ENCODE measurements at places on chromosomes 12 and 14. TPM values are rescaled to one million over a fixed set of nuclear protein-coding genes. Genes with fewer than 3 reads are reported as not detected.

GRCh38 chr12:130356222-130356621 lies 18.5 kb downstream of the PIWIL1 start:
- no peaks in the 10 kb centered on the region for H3K4me1 ChIP-seq
- no peak overlapping the region for H3K4me3 ChIP-seq
- H3K27me3 ChIP-seq = no peaks in the 10 kb centered on the region
- H3K36me3 ChIP-seq = no peaks in the 10 kb centered on the region

DNA sequence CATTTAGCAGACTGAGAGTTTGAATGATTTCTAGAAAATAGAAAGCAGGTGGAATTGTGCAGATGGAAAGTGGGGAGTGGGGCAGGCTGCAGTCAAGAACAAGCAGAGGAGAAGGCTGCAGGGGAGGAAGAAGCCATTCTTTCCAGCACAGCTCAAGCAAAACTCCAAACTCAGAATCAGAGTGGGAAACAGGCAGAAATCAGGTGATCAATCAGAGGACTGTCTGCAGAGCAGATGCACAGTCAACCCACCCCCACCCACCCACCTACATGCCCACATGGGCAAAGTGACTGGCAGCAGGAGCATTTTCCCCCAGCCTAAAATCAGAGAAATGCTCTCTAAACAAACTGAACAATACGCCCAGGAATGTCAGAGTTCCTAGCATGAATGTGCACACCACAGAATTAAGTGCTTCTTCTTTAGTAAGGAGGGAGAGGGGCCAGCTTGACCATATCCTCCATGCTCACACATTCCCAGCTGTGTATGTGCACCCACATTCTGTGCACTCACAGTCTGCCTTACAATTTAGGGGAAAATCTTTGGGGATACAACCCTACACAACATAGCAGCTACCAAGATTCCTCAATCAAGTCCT lies 194.1 kb upstream of the PLEKHA5 start:
- no peaks in the 10 kb centered on the region for H3K4me1 ChIP-seq
- H3K27me3 ChIP-seq = no peaks in the 10 kb centered on the region
- no peaks in the 10 kb centered on the region for H3K36me3 ChIP-seq
- DNase-seq = no peak
- H3K27ac ChIP-seq = no peak overlapping the region

- no peak overlapping the region for H3K27ac ChIP-seq
- no peaks in the 10 kb centered on the region for H3K27me3 ChIP-seq
- H3K4me1 ChIP-seq = no peaks in the 10 kb centered on the region
These were observed 51.4 kb upstream of the TMX1 start for GRCh38 chr14:51188566-51189185.

DNA sequence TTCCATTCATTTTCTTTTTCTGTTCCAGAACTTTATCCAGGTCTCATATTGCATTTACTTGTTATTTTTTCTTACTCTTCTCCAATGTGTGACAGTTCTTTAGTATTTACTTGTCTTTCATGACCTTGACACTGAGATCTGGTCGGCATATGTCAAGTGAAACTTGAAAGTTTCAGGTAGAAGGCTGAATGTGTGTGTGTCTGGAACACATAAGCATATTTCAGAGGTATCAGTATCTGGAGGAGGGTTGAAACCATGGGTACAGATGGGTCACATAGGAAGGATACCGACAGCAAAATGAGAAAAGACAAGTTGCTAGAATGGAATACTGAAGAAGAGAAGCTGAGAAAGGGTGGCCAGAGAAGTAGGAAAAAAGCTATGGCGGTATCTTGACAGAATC lies 22.5 kb upstream of the PTGDR start:
- no peaks in the 10 kb centered on the region for H3K4me1 ChIP-seq
- no peak overlapping the region for H3K27ac ChIP-seq

- H3K4me3 ChIP-seq = no peak overlapping the region
- H3K27ac ChIP-seq = no peak overlapping the region
- H3K36me3 ChIP-seq = no peaks in the 10 kb centered on the region
These were observed 353.0 kb downstream of the RAD51B start for GRCh38 chr14:68172627-68173026.

GRCh38 chr12:30450872-30451271 lies 244.8 kb downstream of the IPO8 start:
- H3K36me3 ChIP-seq = no peaks in the 10 kb centered on the region
- H3K4me1 ChIP-seq = no peaks in the 10 kb centered on the region
- no peak overlapping the region for H3K27ac ChIP-seq
- H3K27me3 ChIP-seq = no peaks in the 10 kb centered on the region
- H3K4me3 ChIP-seq = no peak overlapping the region

DNA sequence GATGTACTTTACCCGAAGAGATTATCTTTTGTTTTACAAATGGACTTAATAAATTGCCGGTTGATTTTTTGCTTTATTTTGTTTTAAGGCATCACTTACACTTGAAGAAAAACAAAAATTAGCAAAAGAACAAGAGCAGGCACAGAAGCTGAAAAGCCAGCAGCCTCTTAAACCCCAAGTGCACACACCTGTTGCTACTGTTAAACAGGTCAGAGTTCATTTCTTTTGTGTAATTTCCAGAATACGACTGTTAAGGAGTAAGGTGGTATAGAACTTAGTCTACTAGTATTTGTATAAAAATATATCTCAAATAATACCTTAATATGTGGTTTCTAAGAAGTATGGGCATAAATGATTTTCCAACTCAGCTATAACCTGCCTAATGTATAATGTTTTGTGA lies 19.6 kb upstream of the SLC17A8 start:
- no peaks in the 10 kb centered on the region for H3K27me3 ChIP-seq
- no peaks in the 10 kb centered on the region for H3K4me1 ChIP-seq
- H3K27ac ChIP-seq = no peak overlapping the region
- no peak for DNase-seq

DNA sequence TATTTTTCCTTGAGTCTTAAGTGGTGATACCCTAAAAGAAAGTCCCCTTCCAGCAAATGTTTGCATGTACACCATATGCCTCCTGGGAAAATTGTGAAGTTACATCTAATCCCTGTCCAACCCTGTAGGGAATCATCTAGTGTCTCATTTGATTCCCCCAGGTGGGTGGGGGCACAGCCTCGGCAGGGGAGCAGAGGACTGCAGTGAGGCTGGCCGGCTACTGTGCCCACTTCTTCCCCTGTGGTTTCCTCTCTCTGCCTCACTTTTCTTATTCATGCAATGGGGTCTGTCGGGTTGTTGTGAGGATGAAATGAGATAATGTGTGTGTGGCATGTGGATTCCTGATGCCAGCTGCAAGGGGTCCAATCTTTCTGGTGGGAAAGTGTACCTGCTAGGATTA lies 6.0 kb downstream of the PAPLN start:
- no peak overlapping the region for H3K4me3 ChIP-seq
- no peak overlapping the region for H3K27ac ChIP-seq
- H3K36me3 ChIP-seq = no peaks in the 10 kb centered on the region
- H3K4me1 ChIP-seq = peaks cover 20% of the 10 kb centered on the region
- peaks cover 5% of the 10 kb centered on the region for H3K27me3 ChIP-seq
- DNase-seq = no peak

- no peaks in the 10 kb centered on the region for H3K36me3 ChIP-seq
- DNase-seq = no peak
- H3K4me3 ChIP-seq = no peak overlapping the region
- no peaks in the 10 kb centered on the region for H3K4me1 ChIP-seq
- no peaks in the 10 kb centered on the region for H3K27me3 ChIP-seq
- H3K27ac ChIP-seq = no peak overlapping the region
These were observed 524.5 kb downstream of the GALC start for GRCh38 chr14:87468531-87468930.

- no peaks in the 10 kb centered on the region for H3K27me3 ChIP-seq
- H3K36me3 ChIP-seq = no peaks in the 10 kb centered on the region
- no peak overlapping the region for H3K4me3 ChIP-seq
These were observed 29.5 kb upstream of the FBXO34 start for GRCh38 chr14:55241673-55242072.

DNA sequence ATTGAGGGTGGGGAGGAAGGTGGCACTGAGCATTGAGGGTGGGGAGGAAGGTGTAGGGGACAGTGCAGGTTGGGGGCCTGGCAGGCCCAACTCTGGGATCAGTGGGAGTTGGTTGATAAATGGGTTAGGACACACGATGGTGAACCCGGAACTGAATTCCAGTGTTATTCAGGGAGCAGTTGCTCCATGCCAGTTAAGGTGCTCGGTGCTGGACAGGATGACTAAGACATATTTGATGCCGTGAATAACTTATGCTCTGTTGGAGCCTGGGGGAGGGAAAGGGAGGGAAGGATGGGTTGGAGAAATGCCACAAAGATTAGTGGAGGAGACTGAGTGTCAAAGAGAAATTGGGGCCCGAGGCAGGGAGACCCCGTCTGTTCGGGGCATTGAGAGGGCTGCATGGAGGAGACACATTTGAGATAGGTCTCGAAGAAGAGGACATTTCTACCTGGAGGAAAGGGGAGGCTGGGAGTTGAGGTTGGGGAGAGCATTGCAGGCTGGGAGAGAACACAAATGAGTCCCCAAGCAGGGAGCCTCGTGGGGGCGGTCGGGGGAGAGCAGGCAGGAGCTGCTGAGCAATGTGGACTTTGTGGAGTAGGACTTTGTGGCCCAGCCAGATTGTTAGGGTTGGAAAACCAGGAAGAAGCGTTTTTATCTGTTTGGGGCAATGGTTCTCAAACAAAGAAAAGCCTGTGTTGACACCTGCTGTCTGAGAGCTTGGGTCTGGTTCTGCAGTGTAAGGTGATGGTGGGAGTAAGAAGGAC lies 65.3 kb downstream of the IQSEC3 start:
- no peaks in the 10 kb centered on the region for H3K27me3 ChIP-seq
- H3K36me3 ChIP-seq = no peaks in the 10 kb centered on the region
- DNase-seq = no peak
- no peak overlapping the region for H3K27ac ChIP-seq
- H3K4me3 ChIP-seq = no peak overlapping the region

DNA sequence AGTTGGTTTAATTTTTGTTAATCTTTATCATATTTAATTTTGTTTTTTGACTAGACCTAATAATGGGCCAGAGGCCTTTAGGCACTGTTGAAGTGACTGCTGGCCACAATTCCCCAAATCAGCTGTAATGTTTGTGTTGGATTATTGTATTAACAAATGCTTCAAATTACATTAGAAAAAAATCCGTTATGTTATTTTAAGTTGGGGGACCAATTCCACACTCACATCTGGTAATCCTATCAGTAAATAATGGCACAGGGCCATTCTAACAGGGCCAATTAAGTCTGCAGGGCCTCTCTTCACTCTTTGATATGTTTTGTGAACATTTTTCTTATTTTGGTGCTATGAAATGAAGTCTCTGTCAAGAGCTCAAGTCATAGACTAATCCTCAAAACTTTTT lies 39.6 kb downstream of the CHST11 start:
- no peaks in the 10 kb centered on the region for H3K27me3 ChIP-seq
- H3K4me3 ChIP-seq = no peak overlapping the region
- no peak overlapping the region for H3K27ac ChIP-seq
- no peak for DNase-seq
- H3K4me1 ChIP-seq = peaks cover 17% of the 10 kb centered on the region
- no peaks in the 10 kb centered on the region for H3K36me3 ChIP-seq

GRCh38 chr12:109687250-109687649 lies 26.4 kb upstream of the FAM222A start:
- H3K4me1 ChIP-seq = no peaks in the 10 kb centered on the region
- no peak overlapping the region for H3K27ac ChIP-seq
- no peaks in the 10 kb centered on the region for H3K27me3 ChIP-seq
- DNase-seq = no peak

GRCh38 chr12:69120354-69120753 lies 119.0 kb upstream of the CPSF6 start:
- H3K27me3 ChIP-seq = no peaks in the 10 kb centered on the region
- H3K36me3 ChIP-seq = no peaks in the 10 kb centered on the region
- no peaks in the 10 kb centered on the region for H3K4me1 ChIP-seq

- no peaks in the 10 kb centered on the region for H3K27me3 ChIP-seq
- DNase-seq = no peak
- H3K36me3 ChIP-seq = no peaks in the 10 kb centered on the region
- no peak overlapping the region for H3K27ac ChIP-seq
- no peaks in the 10 kb centered on the region for H3K4me1 ChIP-seq
These were observed 85.4 kb downstream of the PTCSC3 start for GRCh38 chr14:36091096-36091495.

GRCh38 chr14:91834571-91834970 lies 32.8 kb downstream of the TC2N start:
- H3K27ac ChIP-seq = peak overlapping the region; percentile 91
- no peaks in the 10 kb centered on the region for H3K4me1 ChIP-seq
- H3K27me3 ChIP-seq = no peaks in the 10 kb centered on the region
- DNase-seq = no peak

DNA sequence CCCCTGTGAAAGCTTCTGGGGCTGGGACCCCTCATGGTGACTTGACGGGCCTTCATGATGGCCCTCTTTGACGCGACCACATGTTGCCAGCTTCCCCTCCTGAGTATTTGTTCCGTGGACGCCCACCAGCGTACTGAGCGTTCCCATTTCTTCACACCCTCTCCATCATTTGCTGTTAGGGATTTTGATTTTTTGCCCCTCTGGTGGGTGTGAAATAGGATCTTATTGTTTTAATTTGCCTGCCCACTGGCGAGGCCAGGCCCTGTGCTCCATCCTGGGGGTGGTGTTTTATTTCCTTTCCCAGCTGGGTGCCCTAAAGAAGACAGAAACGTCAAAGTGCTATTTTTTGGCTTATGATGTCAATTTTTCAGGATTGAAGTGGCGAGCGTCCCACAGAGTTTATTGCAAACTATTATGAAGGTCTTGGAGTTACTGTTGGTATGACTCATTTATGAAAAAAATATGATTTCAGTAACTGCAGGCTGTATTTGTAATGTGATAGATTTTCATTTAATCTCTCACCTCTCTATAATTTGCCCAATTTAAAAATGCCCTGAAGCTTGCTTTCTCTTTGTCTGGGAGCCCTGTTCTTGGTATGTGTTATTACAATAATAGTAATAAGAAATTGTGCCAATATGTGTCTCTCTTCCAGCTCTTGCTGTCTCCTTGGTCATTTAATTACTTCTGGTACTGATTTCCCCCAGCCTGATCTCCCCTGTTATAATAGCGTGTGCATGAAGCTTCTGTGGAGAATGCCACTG lies 99.6 kb downstream of the SLC25A47 start:
- H3K36me3 ChIP-seq = no peaks in the 10 kb centered on the region
- DNase-seq = no peak
- H3K27me3 ChIP-seq = no peaks in the 10 kb centered on the region
- no peak overlapping the region for H3K4me3 ChIP-seq

GRCh38 chr12:12221560-12221959 lies 45.3 kb downstream of the LRP6 start:
- no peak overlapping the region for H3K4me3 ChIP-seq
- no peaks in the 10 kb centered on the region for H3K27me3 ChIP-seq
- H3K4me1 ChIP-seq = no peaks in the 10 kb centered on the region

GRCh38 chr12:53292426-53292825 lies 2.9 kb upstream of the PFDN5 start:
- no peaks in the 10 kb centered on the region for H3K36me3 ChIP-seq
- no peak overlapping the region for H3K27ac ChIP-seq
- peaks cover 6% of the 10 kb centered on the region for H3K4me1 ChIP-seq
- H3K27me3 ChIP-seq = no peaks in the 10 kb centered on the region
- no peak for DNase-seq

GRCh38 chr12:7242176-7243101 lies 53.0 kb downstream of the PEX5 start:
- no peak overlapping the region for H3K27ac ChIP-seq
- no peak for DNase-seq
- no peaks in the 10 kb centered on the region for H3K4me1 ChIP-seq
- H3K36me3 ChIP-seq = no peaks in the 10 kb centered on the region
- no peak overlapping the region for H3K4me3 ChIP-seq

PELI2 gene
- total RNA-seq = 17.1 TPM

NPAS3 gene
- total RNA-seq = not detected

RBP5 gene
- 0.96 TPM for total RNA-seq

PLEKHG7 gene
- total RNA-seq = not detected

GLIPR1L1 gene
- total RNA-seq = not detected

SPTB gene
- 14.9 TPM for total RNA-seq

VIPAS39 gene
- 2.8 TPM for total RNA-seq

TAS2R7 gene
- total RNA-seq = not detected

SLCO1C1 gene
- not detected for total RNA-seq

OTOGL gene
- not detected for total RNA-seq

GNB3 gene
- total RNA-seq = 10.4 TPM

All from ascending aorta (tissue), 2 donors.